ENCODE measurements at places on chromosomes 6 and 20. TPM values are rescaled to one million over a fixed set of nuclear protein-coding genes. Genes with fewer than 3 reads are reported as not detected.

The NKX2-4 gene
- not detected for total RNA-seq

The GRM1 gene
- total RNA-seq = not detected

DNA sequence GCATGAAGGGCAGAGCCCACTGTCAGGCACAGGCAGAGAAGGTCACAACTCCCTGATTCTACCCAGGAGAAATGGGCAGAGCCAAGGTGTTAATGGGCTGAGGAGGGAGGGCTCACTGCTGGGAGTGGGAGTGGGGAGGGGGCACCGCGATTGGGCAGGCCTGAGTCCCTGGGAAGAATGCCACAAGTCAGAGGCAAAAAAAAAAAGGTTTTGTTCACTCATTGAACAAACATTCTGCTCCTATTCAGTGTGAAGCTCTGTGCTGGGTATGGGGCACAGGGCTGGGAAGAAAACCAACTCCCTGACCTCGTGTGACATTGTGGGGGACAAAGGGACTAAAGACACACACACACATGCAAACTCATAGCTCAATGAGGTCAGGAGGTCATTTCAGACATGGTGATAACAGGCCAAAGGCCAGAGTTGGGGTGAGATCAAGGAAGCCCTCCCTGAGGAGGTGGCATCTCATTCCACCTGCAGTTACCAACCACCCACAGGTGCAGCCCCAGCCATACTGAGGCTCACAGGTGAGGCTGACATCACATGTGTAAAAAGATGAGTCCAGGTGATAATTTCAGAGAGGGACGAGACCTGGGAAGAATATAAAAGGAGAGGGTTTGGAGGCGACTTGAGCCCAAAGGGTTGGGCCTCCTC is 3.2 kb upstream of the PMEPA1 start:
- H3K27me3 ChIP-seq = no peaks in the 10 kb centered on the region
- H3K27ac ChIP-seq = peak overlapping the region; percentile 56
- no peaks in the 10 kb centered on the region for H3K36me3 ChIP-seq
- no peak for DNase-seq
- H3K4me1 ChIP-seq = peaks cover 78% of the 10 kb centered on the region

DNA sequence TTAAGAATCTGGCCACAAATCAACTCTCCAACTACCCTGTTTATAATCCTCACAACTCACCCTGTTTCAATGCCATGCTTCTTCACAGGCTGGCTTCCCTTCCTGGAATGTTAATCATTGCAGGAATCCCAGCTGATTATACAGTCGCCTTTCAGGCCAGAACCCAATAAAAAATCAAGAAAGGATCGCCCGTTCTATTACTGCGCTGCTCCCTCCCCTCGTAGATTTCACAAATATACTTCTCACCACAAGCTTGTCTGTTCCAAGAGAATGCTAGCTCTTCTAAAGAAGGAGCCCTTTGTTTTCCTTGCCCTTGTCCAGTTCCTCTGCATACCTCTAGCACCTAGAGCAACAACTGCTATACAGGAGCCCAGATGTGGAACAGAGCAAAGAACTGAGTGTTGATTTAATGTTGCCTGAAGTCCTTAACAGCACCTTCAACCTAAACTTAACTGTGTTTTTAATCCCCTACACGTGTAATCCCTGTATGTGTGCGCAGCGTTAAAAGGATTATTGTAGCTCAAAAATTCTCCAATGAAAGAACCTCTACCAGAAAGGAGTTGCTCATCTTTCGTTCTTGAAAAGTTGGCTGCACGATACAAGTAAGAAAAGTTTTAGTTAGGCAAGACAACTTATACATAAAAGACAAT is 988 bp downstream of the ECHDC1 start:
- DNase-seq = no peak
- H3K4me1 ChIP-seq = peaks cover 34% of the 10 kb centered on the region
- no peaks in the 10 kb centered on the region for H3K36me3 ChIP-seq
- peak overlapping the region; percentile 81 for H3K4me3 ChIP-seq

- peak overlapping the region; percentile 48 for H3K4me3 ChIP-seq
- peaks cover 70% of the 10 kb centered on the region for H3K27me3 ChIP-seq
- H3K4me1 ChIP-seq = peaks cover 55% of the 10 kb centered on the region
- no peaks in the 10 kb centered on the region for H3K36me3 ChIP-seq
Measured at GRCh38 chr6:108115598-108116058, 41.1 kb upstream of the OSTM1 start.

- H3K27me3 ChIP-seq = no peaks in the 10 kb centered on the region
Measured at GRCh38 chr20:2449386-2449785, 21.2 kb downstream of the SNRPB start.

DNA sequence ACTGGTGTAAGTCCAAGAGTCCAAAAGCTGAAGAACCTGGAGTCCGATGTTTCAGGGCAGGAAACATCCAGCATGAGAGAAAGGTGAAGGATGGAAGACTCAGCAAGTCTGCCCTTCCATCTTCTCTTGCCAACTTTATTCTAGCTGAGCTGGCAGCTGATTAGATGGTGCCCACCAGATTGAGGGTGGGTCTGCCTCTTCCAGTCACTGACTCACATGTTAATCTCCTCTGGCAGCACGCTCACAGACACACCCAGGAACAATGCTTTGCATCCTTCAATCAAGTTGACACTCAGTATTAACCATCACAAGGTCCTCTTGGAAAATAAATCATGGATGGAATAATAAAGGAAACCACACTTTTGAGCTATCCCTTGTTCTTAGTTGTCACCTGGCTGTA is 121.2 kb downstream of the MAP3K7 start:
- H3K4me1 ChIP-seq = no peaks in the 10 kb centered on the region
- no peak overlapping the region for H3K27ac ChIP-seq
- H3K36me3 ChIP-seq = no peaks in the 10 kb centered on the region
- no peak overlapping the region for H3K4me3 ChIP-seq
